ENCODE measurements at places on chromosomes 4 and X.

- DNase-seq, result no peak
Measured at GRCh38 chrX:39592776-39593175, 505.0 kb downstream of the BCOR start.

DNA sequence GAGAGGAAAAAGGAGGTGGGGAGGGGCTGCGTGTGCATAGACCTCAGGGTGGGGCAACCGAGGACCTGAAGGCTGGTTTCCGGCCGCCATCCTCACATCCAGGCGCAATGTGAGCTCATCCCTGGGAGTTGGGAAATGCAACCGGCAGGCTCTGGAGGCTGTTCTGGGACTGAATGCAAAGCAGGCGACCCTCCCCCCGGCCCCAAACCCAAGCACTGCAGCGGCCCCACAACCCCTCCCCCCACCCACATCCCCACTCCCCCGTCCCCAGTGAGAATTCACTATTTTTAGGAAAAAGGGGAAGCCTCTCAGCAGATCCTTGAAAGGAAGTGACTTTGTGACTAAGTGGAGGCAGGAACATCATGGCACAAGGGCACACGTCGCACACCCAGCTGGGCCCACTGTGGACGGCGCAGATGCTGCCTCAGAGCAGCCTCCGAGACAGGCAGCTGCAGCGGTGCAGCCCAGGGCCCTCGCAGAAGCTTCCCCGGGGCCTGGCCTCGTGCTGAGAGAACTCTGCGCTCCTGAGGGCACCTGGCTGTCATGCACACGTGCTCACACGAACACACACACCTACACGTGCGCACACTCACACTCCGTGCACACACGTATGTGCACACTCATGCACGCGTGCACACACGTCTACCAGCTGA lies 1.3 kb upstream of the PDE6B start:
- no peak for DNase-seq

DNA sequence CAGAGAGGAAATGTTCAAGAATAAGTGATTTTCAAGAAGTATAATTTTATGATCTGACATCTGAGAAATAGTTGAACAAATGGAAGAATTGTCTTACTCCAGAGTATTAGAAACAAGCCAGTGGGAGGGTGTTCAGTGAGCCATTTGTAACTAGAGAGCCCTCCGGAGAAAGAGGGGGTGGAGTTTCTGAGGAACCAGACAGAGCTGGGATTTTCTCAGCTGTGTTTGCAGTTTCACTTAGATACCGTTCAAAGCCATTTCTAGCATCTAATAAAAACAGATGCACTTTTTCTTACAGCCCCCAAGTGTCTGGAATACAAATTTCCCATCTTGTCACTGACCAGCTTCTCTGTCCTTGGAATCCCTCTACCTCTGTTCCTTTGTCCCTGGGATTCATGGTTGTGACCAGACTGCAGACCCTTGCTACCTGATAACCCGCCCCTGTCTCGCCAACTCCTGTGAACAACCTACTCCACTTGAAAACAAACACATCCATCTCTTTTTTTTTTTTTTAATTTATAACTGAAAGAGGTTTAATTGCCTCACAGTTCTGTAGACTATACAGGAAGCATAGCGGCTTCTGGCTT lies 132.8 kb upstream of the KLF3 start:
- DNase-seq, result no peak

DNA sequence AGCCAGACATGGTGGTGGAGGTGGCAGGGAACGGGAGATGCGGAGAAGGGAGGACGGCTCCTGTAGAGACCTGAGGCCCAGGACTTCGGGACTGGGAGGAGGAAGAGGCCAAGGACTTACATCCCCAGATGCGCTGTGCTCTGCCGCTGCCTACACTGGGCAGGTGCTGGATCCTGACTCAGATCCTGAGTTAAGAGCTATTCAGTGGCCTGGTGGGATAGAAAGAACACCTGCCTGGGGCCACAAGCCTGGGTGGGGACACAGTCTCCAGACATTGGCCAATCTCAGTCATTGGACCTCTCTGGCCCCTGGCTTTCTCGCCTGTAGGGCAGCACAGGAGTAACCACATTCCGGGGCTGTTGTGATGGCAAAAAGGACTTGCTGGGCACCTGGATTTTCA lies 10.9 kb upstream of the MSX1 start:
- no peak for DNase-seq

DNA sequence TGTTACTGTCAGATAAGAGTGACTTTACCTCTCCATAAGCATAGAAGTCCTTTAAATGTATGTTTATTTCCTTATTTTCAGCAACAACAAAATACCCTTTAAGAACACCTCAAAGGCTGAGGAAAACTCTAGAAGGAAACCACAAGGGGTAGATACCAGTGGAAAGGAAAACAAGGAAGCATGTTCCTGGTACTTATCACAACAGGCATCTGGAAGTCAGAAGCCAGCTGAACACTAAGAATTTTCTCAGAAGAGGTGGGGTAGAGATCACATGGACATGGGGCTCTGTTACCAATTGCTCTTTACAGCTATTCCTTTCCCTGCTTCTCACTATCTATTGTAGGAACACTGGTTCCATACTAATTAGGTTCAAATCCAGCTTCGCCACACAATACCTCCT lies 51.5 kb upstream of the BEND2 start:
- no peak for DNase-seq

GRCh38 chr4:163395758-163396157 lies 52.1 kb downstream of the NPY5R start:
- no peak for DNase-seq

DNA sequence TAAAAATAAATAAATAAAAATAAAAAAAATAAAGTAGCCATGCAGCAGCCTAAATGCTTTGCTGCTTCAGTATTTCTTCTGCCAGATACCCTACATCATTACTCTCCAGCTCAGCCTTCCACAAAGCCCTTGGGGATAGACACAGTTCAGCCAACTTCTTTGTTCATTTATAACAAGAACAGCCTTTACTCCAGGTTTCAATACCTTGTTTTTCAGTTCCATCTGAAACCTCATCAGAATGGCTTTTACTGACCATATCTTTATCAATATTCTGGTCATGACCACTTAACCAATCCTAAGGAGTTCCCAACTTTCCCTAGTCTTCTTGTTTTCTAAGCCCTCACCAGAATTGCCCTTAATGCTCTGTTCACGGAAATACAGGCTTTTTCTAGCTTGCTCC lies 128.3 kb upstream of the MED14 start:
- DNase-seq, result no peak

GRCh38 chrX:2609431-2610238 lies 81.5 kb upstream of the CD99 start:
- no peak for DNase-seq

- DNase-seq, result peak; percentile 56
Measured at GRCh38 chrX:24081661-24082154, 27.0 kb downstream of the EIF2S3 start.

DNA sequence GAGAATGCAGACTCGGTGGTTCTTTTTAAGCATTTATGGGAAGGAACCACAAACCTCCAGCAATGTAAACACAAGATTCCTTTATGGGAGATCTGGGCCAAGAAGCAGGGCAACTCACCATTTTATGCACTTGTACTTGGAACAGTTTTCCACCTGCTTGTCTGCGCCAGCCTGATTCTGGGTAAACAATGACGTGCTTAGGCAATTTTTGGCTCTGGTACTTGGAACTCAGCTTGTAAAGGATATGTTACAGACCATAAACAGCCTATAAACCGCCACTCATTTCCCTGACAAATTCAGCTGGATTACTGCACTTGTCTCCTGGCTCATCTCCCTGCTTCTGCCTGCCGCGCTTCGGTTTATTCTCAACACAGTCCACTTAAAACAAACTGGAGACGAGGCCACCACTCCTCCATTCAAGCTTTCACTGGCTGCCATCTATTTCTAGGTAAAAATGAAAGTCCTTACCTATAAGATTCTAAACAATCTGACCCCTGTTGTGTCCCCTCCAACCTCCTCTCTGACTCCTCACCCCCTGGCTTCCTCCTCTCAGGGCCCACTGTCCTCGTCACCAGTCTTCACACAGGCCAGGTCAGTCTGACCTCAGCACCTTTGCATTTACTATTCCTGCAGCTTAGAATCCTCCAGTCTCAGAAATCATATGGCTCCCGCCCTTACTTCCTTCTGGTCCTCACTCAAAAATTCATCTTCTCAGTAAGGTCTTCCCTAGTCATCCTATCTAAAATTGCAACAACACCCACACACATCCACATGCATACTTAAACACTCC lies 205.9 kb upstream of the GALNT7 start:
- no peak for DNase-seq

DNA sequence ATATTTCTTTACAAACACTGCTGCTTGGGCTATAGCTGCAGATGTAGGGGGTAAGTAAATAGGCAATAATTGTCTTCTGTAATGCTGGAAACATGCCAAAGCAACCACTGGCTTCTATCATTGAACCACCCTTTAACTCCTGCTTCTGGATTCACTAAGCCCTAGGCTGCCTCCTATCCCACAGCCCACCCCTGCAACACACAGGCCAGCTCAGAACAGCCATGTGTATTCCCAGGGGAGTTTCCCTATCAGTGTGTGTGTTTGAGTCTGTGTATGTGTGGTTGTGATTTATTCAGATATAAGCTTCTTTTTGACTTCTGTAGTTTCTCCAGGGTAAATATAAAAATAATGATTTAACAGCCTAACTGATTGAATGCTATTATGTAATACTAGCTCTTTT lies 291.3 kb downstream of the PCDH10 start:
- no peak for DNase-seq

DNA sequence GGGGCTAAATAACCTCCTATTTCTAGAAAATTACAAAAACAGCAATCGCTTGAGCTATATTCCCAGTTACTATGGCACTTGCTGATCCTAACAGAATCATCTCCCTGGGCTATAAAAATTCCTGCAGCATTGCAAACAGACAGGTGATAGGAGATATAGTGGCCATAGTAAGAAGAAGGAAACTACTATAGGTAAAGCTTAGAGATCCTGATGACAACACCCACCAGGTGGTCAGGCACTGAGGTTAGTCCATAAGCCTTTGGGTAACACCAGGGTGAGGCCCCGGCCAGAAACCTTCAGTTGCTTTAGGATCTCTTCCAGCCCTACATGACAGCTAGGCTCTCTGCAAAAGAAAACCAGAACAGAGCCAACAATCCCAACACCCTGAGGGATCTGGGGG lies 197.9 kb upstream of the PPP1R2C start:
- DNase-seq, result no peak

DNA sequence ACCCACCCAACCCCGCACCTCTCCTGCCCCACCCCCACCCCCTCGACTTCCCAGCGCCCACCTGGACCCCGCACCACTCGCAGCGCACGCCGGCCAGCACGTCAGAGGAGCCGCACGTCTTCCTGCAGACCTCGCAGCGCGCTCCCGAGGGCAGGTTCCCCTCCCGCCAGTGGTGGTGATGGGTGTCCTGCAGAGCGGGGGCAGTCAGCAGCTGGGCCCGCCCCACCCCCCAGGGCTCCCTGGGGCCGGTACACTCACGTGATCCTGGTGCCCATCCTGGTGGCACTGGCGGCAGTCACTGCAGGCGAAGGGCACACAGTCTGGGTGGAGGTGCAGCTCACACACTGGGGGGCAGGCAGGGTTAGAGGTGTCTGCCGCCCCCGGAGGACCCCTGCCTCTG lies 5.1 kb downstream of the DGKQ start:
- DNase-seq, result no peak

- no peak for DNase-seq
Measured at GRCh38 chr4:10629394-10629793, 55.2 kb downstream of the CLNK start.

DNA sequence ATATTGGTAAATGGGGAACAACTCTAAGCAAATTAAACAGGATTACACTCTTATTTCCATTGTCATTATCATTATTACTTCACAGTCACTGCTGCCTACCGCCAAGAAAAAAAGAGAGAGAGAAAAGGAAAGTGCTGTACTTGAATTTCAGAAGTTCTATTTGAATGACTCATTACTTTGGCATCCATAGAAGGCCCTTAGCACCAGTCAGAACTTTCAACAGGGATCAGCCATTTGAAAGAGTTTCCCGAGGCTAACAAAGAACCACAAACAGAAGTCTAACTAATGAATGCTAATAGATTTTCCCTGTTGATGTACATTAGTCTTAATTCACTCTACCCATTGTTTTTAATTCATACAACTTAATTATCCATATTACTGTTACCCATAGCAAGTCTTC lies 116.3 kb downstream of the SHROOM4 start:
- no peak for DNase-seq

- DNase-seq, result no peak
Measured at GRCh38 chr4:8472689-8473197, 32.2 kb downstream of the TRMT44 start.

GRCh38 chr4:147707892-147708672 lies 23.8 kb upstream of the ARHGAP10 start:
- DNase-seq, result peak; percentile 53

DNA sequence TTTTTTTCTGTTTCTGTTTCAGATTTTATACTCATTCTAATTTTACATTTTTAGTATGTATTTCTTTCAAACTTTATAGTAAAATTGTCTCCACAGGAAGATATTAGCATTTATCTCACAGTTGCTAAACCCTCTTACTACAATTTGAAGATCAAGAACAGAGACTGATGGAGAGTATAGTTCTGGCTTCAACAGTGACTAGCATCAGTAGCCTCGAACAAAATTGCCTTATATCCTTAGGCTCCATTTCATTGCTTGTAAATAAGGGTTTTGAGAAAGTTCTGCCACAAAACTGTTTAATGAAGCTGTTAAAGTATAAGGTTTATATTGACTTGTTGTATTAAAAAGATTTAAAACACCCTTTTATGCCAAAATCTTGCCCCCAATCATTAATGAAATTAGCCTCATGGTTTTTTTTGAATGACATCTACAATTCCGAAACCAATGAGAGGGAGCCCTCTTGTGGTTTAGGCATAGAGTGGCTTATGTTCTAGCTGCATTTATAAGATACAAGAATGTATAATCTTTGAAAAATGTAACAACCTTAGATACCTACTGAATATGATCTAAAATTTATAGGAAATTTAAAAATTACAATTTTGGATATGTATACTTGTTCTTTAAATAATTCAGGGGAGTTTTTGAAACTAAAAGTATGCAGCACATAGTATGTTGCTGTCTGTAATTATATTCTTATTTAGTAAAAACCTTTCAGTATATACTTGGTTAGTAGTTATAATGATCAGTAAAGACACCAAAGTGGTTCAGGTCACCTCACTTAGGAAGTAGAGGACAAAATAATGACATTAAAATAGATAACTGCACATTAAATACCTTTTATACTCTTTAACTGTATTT lies 109.8 kb upstream of the HPGD start:
- no peak for DNase-seq

- no peak for DNase-seq
Measured at GRCh38 chr4:156971165-156971675, 379 bp downstream of the PDGFC start.

GRCh38 chr4:73727685-73728084 lies 12.7 kb upstream of the CXCL8 start:
- no peak for DNase-seq

GRCh38 chrX:41150043-41150442 lies 64.8 kb downstream of the USP9X start:
- no peak for DNase-seq

- no peak for DNase-seq
Measured at GRCh38 chr4:10703156-10703555, 18.6 kb upstream of the CLNK start.

- DNase-seq, result no peak
Measured at GRCh38 chrX:66126662-66127061, 37.4 kb upstream of the HEPH start.

GRCh38 chr4:19850909-19851308 lies 400.8 kb upstream of the SLIT2 start:
- no peak for DNase-seq

- DNase-seq, result no peak
Measured at GRCh38 chr4:170990989-170991589, 822.1 kb upstream of the GALNTL6 start.

GRCh38 chrX:331151-331824 lies 12.7 kb upstream of the GTPBP6 start:
- DNase-seq, result no peak
